Uterus (tissue), 4 donors: ENCODE measurements at places on chromosomes 2 and 18. TPM values are rescaled to one million over a fixed set of nuclear protein-coding genes. Genes with fewer than 3 reads are reported as not detected.
A peak's percentile ranks its signal among the peaks of the same experiment; 100 is the strongest.

GRCh38 chr2:229376866-229377265 is 105.8 kb upstream of the PID1 start:
- no peaks in the 10 kb centered on the region for H3K4me1 ChIP-seq
- H3K27me3 ChIP-seq, result no peaks in the 10 kb centered on the region
- DNase-seq, result no peak
- H3K36me3 ChIP-seq, result no peaks in the 10 kb centered on the region
- no peak overlapping the region for H3K4me3 ChIP-seq

- H3K4me1 ChIP-seq, result peaks cover 26% of the 10 kb centered on the region
- peak overlapping the region; percentile 35 for H3K4me3 ChIP-seq
- peak overlapping the region; percentile 94 for H3K27ac ChIP-seq
- no peaks in the 10 kb centered on the region for H3K27me3 ChIP-seq
- peak; percentile 63 for DNase-seq
- H3K36me3 ChIP-seq, result no peaks in the 10 kb centered on the region
Measured at GRCh38 chr2:239308661-239309397, 92.0 kb downstream of the HDAC4 start.

DNA sequence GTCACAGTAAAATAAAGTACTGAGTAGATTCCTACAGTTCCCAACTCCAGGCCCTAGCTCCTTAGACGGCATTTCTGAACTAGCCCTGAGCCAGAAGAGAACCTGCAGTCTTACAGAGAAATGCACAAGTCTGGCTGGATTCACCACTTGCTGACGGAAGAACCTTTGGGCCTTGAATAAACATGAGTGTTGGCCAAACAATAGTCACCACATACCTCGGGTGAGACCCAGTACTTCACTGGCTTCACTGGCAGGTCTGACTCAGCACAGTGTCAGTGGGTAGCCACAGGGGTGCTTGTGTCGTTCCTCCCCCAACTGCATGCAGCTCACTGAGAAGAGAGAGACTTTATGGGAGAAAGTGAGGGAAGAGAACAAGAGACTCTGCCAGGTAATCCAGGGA is 88.9 kb downstream of the TMEM185B start:
- no peaks in the 10 kb centered on the region for H3K4me1 ChIP-seq
- H3K27me3 ChIP-seq, result no peaks in the 10 kb centered on the region

DNA sequence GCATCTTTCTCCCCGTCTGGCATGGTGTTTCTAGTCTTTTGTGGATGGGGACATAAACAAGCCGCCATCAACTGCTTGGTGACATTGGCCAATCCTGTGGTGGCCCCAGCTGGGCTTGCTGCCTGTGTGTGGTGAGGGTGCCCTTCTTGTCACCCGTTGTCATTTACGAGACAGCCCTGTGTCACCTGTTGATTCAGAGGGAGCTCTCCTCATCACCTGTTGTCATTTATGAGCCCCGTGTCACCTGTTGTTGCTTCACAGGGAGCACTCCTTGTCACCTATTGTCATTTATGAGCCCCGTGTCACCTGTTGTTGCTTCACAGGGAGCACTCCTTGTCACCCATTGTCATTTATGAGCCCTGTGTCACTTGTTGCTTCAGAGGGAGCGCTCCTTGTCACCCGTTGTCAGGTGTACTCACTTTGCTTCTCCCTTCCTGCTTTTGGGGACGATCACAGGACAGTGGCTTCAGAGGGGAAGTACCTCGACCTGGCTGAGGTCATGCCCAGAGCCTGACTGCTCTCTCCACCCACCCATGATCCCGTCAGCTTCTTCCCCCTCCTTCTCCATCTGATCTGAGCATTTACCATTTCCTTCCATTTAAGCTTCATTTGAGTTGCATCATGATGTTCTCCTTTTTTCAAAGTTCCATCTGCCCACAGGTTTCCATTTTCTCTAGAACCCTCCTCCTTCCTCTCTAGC is 29.1 kb downstream of the HPCAL1 start:
- H3K36me3 ChIP-seq, result no peaks in the 10 kb centered on the region
- no peaks in the 10 kb centered on the region for H3K27me3 ChIP-seq
- no peak overlapping the region for H3K4me3 ChIP-seq
- H3K27ac ChIP-seq, result peak overlapping the region; percentile 81

RAB31 gene
- 22.9 TPM for total RNA-seq

- no peaks in the 10 kb centered on the region for H3K4me1 ChIP-seq
- no peak overlapping the region for H3K4me3 ChIP-seq
- no peak for DNase-seq
- no peaks in the 10 kb centered on the region for H3K36me3 ChIP-seq
- H3K27me3 ChIP-seq, result no peaks in the 10 kb centered on the region
- H3K27ac ChIP-seq, result no peak overlapping the region
Measured at GRCh38 chr2:218708086-218708485, 2.5 kb upstream of the TTLL4 start.

GRCh38 chr2:16023506-16024360 is 83.4 kb downstream of the MYCN start:
- H3K4me3 ChIP-seq, result no peak overlapping the region
- no peak for DNase-seq
- H3K4me1 ChIP-seq, result no peaks in the 10 kb centered on the region
- H3K27me3 ChIP-seq, result no peaks in the 10 kb centered on the region
